Psoas muscle (tissue), 8 donors: ENCODE measurements at places on chromosomes 5 and 9. TPM values are rescaled to one million over a fixed set of nuclear protein-coding genes. Genes with fewer than 3 reads are reported as not detected.

ISOC1 gene
- total RNA-seq: 6.6 TPM

DNA sequence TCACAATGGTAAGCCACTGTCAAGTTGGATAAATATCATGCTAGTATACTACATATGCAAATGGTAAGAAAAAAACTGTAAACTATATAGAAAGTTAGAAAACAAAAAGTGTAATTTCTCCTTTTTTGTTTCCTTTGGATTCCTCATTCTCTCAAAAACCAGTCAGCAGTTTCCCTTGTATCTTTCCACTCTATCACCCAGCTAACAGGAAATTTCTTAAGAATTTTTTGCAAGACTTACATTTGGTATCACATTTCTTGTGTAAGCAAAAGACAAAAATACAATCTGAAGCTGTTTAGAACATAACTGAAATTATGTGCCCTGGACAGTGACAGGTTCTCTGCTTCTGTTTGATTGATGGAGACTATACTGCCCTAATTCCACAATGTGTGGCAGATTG is 25.2 kb upstream of the MSH3 start:
- DNase-seq: no peak

ATOSB gene
- 10.0 TPM for total RNA-seq

GRCh38 chr5:146291421-146292074 is 47.1 kb upstream of the POU4F3 start:
- DNase-seq: no peak

- DNase-seq: no peak
Observed at GRCh38 chr5:68176802-68177479, 38.6 kb upstream of the PIK3R1 start.
